ENCODE measurements at places on chromosomes 4 and X.
A peak's percentile ranks its signal among the peaks of the same experiment; 100 is the strongest.

GRCh38 chrX:13279279-13280018 is 40.4 kb downstream of the ATXN3L start:
- no peak for DNase-seq

GRCh38 chr4:71050809-71051208 is 57.4 kb downstream of the DCK start:
- no peak for DNase-seq

DNA sequence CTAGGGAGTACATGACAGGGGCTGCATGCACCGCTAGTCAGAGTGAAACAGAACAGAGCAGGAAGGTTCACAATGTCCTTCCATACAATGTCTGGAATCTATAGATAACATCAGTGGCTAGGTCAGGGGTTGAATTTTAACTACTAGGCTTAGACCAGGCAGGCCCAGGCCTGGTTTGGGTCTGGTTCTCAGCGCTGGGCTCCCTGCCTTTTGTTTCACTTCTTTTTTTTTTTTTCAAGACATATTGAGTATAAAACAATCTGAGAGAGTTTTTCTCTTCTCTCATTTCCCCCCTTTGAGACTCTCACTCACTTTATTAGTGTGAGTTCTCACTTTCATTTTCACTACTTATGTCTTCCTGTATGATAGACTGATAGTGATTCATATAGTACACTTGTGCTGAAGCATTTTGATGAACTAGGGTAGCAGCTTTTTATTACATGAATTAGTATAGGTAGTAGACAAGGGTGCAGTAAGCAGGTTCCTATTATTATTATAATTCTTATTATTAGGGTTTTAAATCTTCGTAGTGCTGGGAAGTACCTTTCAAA is 120.0 kb upstream of the ZDHHC15 start:
- DNase-seq: no peak

DNA sequence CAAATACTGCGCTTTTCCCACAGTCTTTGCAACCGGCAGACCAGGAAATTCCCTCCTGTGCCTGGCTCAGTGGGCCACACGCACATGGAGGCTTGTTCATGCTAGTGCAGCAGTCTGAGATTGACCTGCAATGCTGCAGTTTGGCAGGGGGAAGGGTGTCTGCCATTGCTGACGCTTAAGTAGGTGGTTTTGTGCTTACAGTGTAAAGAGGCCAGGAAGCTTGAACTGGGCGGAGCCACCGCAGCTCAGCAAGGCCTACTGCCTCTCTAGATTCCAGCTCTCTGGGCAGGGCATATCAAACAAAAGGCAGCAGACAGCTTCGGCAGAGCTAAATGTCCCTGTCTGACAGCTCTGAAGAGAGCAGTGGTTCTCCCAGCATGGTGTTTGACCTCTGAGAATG is 390.5 kb upstream of the TECRL start:
- no peak for DNase-seq

- DNase-seq: no peak
These were observed 12.6 kb downstream of the CA5B start for GRCh38 chrX:15750611-15751154.

DNA sequence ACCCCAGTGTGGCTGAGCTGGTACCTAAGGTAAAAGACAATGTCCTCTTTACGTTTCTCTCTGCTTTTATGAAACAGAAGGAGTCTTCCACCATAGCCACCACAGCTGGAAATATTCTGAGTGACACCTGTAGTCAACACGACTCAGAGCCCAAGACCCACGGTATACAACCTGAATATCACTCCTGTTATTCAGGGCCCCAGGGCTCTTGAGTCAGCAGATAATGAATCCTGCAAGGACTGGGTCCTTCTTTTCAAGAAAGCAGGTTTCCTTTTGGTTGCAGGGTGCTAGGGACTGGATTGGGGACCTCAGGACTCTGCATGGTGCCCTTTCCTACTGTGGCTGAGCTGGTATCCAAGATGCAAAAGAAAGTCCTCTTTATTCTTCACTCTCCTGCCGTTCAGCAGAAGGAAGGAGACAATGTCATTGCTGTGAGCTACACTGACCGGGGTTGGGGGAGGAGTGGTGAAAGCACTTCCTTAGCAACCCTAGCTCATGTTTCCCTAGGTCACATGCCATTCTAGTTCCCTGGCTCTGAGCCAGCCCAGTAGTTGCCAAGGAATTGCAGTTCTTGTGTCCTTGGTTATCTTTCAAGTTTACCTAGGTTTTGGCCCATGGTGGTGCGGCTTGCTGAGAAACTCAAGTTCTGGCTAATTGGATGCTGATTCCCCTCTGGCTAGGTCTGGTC is 23.7 kb upstream of the UNC5C start:
- DNase-seq: no peak

GRCh38 chr4:1695913-1696312 is 11.8 kb upstream of the FAM53A start:
- no peak for DNase-seq

GRCh38 chr4:106032851-106033286 is 137.6 kb downstream of the NPNT start:
- DNase-seq: no peak

DNA sequence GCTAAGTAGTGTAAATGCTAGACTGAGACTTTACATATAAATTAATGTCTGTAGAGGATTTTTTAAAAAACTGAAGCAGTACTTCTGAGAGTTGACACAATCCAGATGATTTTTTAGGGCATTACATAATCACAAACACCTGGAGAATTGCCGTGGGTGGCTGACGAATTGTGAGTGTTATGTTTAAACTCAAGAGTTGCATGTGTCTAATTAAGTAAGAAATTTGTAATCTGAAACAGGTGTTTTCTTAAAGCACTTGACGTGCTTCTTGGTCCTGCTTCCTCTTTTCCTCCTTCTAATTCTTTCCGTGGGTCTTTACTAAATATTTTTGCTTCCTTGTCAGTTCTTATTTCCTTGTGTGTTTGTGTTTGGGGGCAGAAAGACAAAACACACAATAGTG is 27.8 kb downstream of the PIR start:
- DNase-seq: no peak

DNA sequence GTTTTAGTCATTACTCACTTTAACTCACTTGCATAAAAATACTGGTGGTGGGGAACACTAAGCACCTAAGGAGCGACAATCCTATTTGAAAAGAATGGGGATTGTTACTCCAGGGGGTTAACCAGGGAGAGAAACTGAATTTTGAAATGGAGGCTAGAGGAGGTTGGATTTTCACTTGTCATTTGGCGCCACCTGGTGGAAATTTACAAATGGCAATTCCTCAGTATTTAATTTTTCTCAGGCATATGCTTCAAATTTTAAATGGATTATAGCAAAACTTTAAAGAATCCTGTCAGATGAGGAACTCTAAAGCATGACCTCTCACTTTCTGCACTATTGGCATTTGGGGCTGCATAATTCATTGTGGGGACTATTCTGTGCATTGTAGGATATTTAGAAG is 2.7 kb upstream of the GEMIN8 start:
- peak; percentile 32 for DNase-seq

DNA sequence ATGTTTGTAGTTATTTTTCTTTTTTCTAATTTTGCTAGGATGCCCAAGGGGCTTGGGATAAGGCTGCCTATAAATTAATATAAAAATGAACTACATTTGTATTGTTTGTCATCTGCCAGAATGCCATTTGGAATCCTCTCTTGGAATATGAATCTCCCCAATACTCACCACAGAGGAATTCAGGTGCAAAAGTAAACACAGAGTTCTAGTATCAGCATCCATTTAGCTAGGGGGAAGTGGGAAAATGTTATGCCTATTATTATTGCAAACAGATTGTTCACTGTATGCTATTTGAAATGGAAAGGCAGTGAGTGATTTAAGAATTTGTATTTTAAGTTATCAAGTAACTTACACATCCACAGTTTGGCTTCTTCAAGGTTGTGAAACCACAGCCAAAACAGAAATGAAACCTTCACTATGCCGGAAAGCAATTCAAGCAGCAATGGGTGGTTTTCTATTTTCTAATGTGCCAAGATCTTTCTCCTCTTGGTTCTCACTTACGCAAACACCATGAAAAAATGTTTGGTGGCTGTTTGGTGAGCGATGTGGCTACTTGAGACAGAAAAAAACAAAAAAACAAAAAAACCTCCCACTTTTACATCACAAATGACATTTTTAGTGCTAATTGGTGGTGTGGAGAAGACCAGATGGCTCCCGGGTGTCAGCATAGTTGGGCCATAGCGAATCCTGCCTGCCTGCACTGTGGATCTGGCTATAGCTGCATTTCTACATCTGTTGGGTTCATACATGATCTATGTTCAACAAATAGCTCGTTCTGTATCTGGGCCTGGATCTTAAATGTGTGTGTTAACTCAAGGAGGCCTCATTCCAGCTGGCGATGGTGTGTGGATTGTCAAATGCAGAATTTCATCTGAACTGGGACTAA is 200.8 kb upstream of the GIMD1 start:
- no peak for DNase-seq

GRCh38 chrX:124010157-124010556 is 48.7 kb downstream of the STAG2 start:
- no peak for DNase-seq

DNA sequence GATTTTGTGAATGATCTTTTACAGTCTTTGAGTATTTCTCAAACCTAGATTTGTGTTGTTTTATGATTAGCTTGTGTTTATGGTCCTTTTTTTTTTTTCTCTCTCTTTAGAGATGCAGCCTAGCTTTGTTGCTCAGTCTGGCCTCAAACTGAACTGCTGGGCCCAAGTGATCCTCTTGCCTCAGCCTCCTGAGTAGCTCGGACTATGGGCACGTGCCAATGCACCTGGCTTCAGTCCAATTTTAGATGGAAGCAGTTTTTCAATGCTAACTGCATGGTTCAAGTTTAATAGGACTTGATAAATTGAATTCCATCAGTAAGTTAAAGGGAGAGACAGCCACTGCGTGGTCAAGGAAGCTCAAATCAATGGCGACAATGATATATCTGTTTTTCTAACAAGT is 3.8 kb upstream of the FGG start:
- DNase-seq: no peak

DNA sequence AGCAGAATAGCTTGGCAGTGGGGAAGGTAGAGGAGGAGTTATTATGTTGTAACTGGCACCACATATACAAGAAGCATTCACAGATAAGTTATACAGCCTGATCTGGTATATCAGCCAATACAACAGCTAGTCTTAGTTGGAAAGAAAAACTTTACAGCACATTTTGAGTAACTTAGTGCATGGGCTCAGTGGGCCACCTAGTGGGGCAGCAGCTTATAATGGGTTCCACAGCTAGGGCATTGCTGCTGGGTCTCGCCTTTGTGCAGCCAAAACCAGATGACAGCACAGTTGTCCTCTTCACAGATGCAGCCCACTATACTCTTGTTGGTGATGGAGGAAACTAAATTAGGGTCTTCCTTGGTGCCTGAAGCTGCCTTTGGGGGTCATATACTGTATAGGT is 448.1 kb upstream of the RASGEF1B start:
- no peak for DNase-seq

GRCh38 chr4:47536966-47537365 is 51.9 kb downstream of the ATP10D start:
- no peak for DNase-seq

- DNase-seq: no peak
These were observed 12.7 kb downstream of the ACOX3 start for GRCh38 chr4:8427761-8428287.

- no peak for DNase-seq
These were observed 115.0 kb downstream of the SHROOM4 start for GRCh38 chrX:50698944-50699343.

GRCh38 chr4:7192252-7193029 is at the start of gene SORCS2:
Gene SORCS2, plus strand, starts transcription at chr4:7192538.
- DNase-seq: no peak

DNA sequence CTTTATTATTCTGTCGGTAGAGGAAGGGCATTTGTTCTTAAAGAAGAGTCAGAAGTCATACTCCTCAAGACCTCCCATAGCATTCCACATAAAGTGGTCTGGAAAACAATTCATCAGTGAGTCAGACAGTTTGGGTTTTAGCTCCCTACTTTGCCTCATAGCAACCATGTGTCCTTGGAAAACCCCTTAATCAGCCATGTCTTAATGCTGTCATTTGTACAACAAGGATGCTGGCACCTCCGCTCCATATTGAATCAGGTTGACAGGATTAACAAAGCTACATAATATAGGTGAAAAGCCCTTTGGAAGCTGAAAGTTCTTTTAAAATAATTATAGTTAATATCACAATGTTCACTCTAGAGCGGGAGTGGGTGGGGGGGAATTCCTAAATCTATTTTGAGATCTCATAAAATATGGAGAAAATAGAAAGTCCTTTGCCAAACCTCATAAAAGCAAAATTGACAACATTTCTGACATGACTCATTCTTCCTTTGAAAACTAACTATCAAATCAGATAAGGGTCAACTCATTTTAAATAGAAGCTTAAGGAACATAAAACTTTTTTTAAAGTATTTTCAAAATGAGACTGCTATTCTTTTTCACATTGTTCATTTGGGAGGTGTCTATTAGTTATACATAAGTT is 37.3 kb upstream of the GUCY1A1 start:
- DNase-seq: no peak

GRCh38 chrX:69100478-69100877 is 64.8 kb downstream of the PJA1 start:
- DNase-seq: no peak

- no peak for DNase-seq
These were observed 665 bp downstream of the TIGD2 start for GRCh38 chr4:89111833-89112563.

DNA sequence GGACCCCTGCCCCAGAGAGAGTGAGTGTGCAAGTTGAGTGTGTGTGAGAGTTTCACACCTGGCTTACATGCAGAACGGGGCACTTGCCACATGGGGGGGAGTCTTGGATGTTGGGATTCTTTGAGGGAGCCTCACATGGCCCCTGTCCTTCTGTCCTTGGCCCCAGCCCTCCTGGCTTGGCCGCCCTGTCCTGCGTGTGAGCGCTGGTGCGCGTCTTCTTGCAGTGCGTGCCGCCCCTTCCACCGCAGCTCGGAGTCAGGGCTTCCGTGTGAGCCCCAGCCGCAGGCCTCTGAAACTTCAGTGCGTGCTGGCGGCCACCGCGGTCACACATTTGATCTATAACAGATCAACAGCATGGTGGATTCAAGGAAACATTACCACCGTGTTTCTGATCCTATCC is 30.1 kb upstream of the HGFAC start:
- no peak for DNase-seq

GRCh38 chr4:152974468-152975379 is 38.6 kb downstream of the FHDC1 start:
- DNase-seq: no peak

- no peak for DNase-seq
These were observed 16.1 kb upstream of the CRMP1 start for GRCh38 chr4:5908876-5909427.

GRCh38 chr4:152691761-152692160 is 12.0 kb upstream of the TMEM154 start:
- DNase-seq: no peak

All from activated T-helper 1 cell treated with anti-CD3 and anti-CD28 coated beads, Interleukin-2, amount 50 U/mL, for 16 hours (primary cell).